ENCODE measurements at places on chromosomes 6 and 20.

DNA sequence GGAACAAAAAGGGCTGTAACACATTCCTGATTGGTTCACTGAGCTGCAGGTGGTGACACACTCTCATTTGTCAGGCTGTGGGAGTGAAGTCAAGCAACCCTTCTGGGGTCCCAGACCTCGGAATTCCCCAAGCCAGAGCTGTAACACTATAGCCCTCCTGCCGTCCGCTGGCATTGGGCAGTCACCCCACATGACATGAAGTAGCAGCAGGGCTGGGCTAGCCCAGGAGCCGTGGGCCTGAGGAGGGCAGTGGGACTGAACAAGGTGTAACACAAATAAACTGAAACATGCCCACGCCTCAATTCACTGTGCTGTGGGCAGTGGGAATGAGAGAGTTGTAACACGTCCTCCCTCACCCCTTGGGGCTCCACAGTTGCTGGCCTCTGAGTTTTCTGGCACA lies 689.1 kb upstream of the EYS start:
- DNase-seq: no peak
- H3K27me3 ChIP-seq: no peaks in the 10 kb centered on the region
- no peaks in the 10 kb centered on the region for H3K36me3 ChIP-seq
- H3K4me1 ChIP-seq: no peaks in the 10 kb centered on the region

DNA sequence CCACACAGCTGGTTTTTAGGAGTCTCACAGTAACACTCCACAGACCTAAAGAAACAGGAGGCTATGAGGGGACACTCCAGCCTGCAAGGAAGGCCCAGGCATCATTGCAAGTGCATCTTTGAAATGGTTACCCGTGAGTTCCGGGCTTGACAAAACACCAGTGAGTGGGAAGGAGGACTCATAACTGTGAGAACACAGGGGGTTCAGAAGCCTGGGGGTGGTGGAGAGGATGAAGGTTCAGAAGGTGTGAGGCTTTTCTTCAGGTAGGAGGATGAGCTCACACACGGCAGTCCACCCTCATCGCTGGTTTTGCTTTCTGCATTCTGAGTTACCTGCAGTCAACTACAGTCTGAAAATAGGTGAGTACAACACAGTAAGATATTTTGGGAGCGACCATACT lies 39.9 kb downstream of the MAP7 start:
- no peaks in the 10 kb centered on the region for H3K27me3 ChIP-seq
- no peak overlapping the region for H3K4me3 ChIP-seq
- no peaks in the 10 kb centered on the region for H3K36me3 ChIP-seq
- no peak overlapping the region for H3K27ac ChIP-seq
- no peak for DNase-seq

GRCh38 chr6:73302339-73302738 lies 39.3 kb upstream of the KHDC1 start:
- no peaks in the 10 kb centered on the region for H3K27me3 ChIP-seq
- no peaks in the 10 kb centered on the region for H3K36me3 ChIP-seq
- no peak for DNase-seq
- H3K4me1 ChIP-seq: no peaks in the 10 kb centered on the region

- H3K27ac ChIP-seq: no peak overlapping the region
- no peaks in the 10 kb centered on the region for H3K4me1 ChIP-seq
Measured at GRCh38 chr6:27720607-27721580, 191.3 kb downstream of the OR2B2 start.

DNA sequence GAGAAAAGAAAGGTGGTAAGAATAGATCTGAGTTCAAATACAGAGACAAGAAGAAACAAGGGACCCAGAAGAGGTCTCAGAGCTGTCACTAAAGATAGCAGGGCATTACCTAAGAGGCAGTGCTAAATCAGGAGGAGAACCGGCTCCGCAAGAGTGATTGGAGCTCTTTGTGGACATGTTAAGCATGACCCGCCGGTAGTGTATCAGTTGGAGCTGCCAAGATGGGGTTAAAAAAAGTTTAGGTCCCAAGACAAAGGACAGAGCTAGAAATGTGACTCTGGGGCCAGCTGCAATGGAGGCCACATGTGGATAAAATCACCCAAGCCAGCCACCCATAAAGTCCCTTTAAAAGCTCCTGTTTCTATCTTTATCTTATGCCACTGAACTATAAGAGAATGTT lies 93.4 kb downstream of the MBOAT1 start:
- DNase-seq: no peak
- H3K4me1 ChIP-seq: no peaks in the 10 kb centered on the region
- peaks cover 4% of the 10 kb centered on the region for H3K36me3 ChIP-seq

DNA sequence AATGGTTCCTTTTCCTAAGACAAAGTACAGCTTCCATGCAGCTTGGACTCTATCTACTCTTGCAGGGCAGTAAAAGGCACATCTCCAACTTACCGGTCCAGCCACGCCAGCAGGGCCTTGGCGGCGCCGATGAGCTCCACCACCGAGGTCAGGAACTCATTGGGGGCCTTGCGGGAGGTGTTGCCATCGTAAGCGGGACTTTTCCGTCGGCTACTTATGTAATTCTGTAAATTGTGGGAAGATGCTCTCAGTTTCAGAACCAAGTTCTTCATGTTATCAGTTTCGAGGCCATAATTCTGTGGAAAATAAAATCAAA lies 68.5 kb downstream of the CNKSR3 start:
- H3K27me3 ChIP-seq: no peaks in the 10 kb centered on the region
- no peaks in the 10 kb centered on the region for H3K4me1 ChIP-seq
- no peak overlapping the region for H3K4me3 ChIP-seq
- no peak for DNase-seq
- H3K36me3 ChIP-seq: no peaks in the 10 kb centered on the region
- no peak overlapping the region for H3K27ac ChIP-seq

DNA sequence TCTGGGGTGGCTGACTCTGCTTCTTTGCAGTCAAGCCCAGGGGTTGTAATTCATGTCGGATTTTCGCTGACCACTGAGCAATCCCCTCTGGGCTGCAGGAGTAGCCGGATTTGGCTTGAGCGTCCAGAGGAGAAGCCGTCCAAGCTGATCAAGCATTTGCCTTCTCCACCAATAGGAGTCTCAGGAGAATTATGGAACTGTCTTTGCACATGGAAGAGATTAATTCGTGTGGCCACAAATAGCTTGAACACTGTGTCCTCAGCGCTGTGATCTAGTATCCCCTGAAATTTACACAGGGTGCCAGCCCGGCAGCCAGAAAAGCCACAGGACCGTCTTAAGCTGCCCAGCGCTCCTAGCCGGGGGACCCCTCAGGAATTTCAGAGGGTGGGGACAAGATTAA lies 37.1 kb downstream of the EYA2 start:
- DNase-seq: no peak
- no peaks in the 10 kb centered on the region for H3K36me3 ChIP-seq
- H3K27ac ChIP-seq: no peak overlapping the region
- H3K4me1 ChIP-seq: no peaks in the 10 kb centered on the region

DNA sequence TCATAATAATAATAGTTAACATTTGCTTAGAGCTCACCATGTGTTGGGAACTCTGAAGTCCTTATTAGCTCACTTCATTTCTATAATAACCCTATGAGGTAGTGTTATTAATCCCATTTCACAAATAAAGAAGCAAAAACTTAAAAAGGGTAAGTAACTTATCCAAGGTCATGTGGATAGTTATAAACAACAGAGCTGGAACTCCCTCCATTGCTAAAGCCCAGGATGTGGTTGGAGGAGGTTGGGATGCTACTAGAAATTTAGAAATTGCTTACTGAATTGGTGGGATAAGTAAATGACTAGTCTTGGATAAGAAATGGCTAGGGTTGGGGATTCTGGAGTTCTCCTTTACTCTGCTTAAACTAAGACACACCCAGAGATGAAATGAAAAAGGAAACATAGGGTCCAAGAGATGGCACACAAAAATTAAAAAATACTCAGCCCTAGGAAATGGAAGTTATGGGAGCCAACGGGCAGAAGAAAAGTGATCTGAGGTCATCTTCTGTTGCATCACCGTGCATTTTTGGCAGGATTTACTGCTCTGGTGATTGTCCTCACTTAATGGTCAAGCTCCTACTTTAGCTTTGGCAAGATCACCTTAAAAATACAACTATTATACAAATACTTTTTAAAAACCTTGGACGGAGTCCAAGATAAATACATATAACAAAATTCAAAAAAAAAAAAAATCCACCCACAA lies 7.7 kb upstream of the CLIC5 start:
- H3K36me3 ChIP-seq: no peaks in the 10 kb centered on the region
- H3K27me3 ChIP-seq: no peaks in the 10 kb centered on the region
- no peak overlapping the region for H3K27ac ChIP-seq
- no peak overlapping the region for H3K4me3 ChIP-seq
- DNase-seq: no peak
- H3K4me1 ChIP-seq: no peaks in the 10 kb centered on the region
